ENCODE measurements at places on chromosomes 3 and 15.

DNA sequence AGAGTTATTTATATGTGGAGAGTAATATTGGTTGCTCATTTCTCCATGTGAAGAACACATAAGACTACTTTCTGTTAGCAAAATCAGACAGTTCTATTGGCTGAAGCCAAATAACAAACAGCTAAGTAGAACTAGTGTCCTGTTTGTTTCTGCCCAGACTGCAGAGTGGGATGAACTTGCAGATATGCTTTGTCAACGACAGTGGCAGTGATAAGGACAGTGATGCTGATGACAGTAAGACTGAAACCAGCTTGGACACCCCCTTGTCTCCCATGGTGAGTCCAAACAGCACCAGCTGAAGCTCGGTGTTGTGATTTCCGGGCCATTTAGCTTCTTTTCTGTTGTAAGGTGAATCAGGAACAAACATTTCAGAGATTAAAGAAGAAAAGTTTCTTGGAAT lies 102.6 kb upstream of the IL12A start:
- H3K4me1 ChIP-seq: peaks cover 9% of the 10 kb centered on the region
- H3K27ac ChIP-seq: no peak overlapping the region
- H3K27me3 ChIP-seq: no peaks in the 10 kb centered on the region
- H3K36me3 ChIP-seq: no peaks in the 10 kb centered on the region
- no peak overlapping the region for H3K4me3 ChIP-seq

DNA sequence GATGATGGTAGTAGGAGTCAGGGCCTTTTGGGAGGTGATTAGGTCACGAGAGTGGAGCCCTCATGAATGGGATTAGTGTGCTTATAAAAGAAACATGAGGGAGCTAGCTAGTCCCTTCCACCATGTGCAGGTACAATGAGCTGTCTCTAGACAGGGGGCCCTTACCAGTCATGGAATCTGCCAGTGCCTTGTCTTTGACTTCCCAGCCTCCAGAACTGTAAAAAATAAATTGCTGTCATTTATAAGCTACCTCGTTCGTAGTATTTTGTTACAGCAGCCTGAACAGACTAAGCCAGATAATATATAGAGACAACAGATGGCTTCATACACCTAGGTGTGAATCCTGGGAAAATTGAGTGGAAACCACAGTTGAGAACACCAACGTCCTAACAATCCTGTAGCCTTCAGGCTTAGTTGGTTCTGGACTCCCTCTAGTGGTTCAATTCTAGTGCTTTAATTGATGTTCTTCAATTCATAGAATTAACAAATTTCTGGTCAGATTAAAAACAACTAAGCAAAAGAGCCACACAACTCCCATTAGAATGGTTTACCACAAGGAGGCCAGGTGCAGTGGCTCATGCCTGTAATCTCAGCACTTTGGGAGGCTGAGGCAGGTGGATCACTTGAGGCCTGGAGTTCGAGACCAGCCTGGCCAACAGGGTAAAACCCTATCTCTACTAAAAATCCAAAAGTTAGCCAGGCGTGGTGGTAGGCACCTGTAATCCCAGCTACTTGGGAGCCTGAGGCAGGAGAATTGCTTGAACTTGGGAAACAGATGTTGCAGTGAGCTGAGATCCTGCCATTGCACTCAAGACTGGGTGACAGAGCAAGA lies 21.3 kb upstream of the GATM start:
- H3K27me3 ChIP-seq: peaks cover 4% of the 10 kb centered on the region
- H3K36me3 ChIP-seq: no peaks in the 10 kb centered on the region
- peaks cover 5% of the 10 kb centered on the region for H3K4me1 ChIP-seq
- no peak overlapping the region for H3K27ac ChIP-seq
- DNase-seq: no peak

DNA sequence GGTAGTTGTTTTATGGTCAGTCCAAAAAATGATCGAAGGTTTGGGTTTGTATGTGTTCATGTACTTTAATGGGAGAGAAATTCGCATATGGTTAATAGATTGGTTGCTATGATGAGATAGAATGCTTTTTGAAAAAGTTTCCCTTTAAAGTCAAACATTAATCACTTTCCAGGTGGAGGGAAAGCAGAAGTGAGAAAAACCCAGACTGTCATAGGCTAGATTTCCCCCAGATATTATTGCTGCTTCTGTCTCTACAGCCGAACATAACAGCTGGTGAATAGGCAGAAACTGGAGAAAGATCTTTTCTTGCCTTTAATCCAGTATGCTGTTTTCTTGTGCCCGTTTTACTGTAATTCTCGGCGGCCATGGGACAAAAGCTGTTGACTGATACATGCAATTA lies 287.6 kb downstream of the SOX2 start:
- no peaks in the 10 kb centered on the region for H3K4me1 ChIP-seq
- no peaks in the 10 kb centered on the region for H3K27me3 ChIP-seq
- no peak for DNase-seq
- no peak overlapping the region for H3K4me3 ChIP-seq
- no peaks in the 10 kb centered on the region for H3K36me3 ChIP-seq
- no peak overlapping the region for H3K27ac ChIP-seq

DNA sequence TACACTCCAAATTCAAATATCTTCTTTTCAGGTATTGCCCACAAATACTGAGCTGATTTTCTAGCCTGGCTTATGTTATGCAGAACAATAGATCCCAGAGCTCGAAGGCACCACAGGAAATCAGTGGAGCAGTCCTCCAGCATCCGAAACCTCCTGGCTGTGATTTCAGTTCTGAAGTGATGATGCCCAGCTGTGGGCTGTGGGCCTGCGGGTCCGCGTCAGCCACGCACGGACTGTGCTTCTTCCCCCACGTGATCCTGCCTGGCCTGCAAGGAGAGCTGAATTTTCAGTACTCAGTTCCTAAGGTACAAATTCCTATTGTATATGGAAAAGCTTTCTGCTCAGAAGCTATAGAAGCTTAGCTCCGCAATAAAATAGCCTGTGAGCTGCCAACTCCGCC lies 96.2 kb downstream of the OCA2 start:
- H3K27ac ChIP-seq: no peak overlapping the region
- no peaks in the 10 kb centered on the region for H3K27me3 ChIP-seq
- no peaks in the 10 kb centered on the region for H3K4me1 ChIP-seq

All from lung (tissue), 17 donors.